Fibroblast of skin of right quadriceps (primary cell): ENCODE measurements at places on chromosomes 12 and 14.
A peak's percentile ranks its signal among the peaks of the same experiment; 100 is the strongest.

DNA sequence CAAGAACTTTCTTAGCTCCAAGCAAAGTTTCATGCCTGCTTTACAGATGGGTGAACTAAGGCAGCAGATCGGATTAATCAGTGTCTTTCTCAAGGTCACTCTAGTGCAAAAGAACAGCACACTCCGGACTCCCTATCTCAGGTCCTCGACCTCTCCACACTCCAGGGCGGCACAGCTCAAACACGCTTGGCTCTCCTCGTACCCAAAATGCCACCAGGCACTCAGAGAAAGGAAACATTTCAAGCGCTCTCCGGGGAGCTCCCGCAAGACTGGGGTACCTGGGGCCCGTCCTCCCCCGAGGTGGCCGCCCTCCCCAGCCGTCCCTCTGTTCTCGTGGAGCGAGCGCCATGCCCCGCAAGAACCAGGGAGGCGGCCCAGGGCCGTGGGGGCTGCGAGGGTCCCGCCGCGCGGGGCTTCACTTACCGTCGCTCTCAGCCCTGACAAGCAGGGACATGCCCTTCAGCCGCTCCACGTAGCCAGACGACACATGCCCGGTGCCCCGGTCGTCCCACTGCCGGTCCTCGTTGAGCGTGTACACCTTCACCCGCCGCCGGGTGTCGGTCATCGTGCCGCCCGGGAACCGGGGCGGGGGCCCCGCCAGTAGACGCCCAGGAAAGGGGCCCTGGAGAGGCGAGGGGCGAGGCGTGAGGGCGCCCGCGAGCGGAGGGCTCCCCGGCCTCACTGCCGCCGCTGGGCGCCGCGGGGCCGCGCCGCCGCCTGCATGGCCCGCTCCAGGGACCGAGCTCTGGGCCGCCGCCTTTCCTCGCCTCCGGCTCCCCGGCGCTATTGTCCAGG lies 830 bp downstream of the PPP4R3A start:
- peak; percentile 3 for DNase-seq

- peak; percentile 53 for DNase-seq
Observed at GRCh38 chr14:49984424-49984823, 91.5 kb downstream of the ARF6 start.

- DNase-seq = no peak
Observed at GRCh38 chr12:124532967-124533366, 34.4 kb downstream of the NCOR2 start.

GRCh38 chr12:39595928-39596327 lies 23.7 kb downstream of the ABCD2 start:
- DNase-seq = no peak

- DNase-seq = no peak
Observed at GRCh38 chr14:44609876-44610510, 102.9 kb upstream of the FSCB start.

DNA sequence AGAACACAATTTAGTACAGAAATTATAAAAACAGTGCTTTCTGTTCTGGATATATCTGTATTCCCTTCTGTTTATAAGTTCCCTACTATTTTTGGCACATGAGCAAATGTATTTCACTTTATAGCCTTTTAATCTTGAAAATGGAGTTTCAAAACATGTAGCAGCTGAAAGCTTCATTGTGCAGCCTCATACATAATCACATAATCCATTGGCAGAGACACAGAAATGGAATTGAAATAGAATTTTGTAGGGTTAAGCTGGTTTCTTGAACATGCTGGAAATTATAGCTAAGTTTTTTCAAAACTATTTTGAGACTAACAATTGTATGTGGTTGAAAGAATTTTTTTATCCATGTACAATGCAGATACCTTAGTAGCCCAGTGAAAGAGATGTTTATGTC lies 614.3 kb upstream of the MDGA2 start:
- DNase-seq = no peak

- no peak for DNase-seq
Observed at GRCh38 chr12:96206936-96207662, 12.9 kb downstream of the ELK3 start.

DNA sequence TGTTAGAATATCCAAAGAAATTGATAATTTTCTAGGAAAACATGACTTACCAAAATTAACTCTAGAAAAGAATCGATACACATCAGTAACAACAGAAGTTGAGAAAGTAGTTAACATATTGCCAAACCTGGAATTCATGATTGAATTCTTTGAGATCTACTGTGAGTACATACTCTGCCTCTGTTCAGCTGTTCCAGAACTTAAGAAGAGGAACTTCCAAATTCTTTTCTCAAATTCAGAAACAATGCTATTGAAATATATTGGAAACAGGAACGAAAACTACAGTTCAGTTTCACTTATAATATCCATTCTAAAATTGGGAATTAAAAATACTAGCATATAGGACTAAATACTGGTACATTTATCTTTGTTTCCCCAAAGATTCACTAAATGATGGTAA lies 57.9 kb downstream of the MARK3 start:
- no peak for DNase-seq

DNA sequence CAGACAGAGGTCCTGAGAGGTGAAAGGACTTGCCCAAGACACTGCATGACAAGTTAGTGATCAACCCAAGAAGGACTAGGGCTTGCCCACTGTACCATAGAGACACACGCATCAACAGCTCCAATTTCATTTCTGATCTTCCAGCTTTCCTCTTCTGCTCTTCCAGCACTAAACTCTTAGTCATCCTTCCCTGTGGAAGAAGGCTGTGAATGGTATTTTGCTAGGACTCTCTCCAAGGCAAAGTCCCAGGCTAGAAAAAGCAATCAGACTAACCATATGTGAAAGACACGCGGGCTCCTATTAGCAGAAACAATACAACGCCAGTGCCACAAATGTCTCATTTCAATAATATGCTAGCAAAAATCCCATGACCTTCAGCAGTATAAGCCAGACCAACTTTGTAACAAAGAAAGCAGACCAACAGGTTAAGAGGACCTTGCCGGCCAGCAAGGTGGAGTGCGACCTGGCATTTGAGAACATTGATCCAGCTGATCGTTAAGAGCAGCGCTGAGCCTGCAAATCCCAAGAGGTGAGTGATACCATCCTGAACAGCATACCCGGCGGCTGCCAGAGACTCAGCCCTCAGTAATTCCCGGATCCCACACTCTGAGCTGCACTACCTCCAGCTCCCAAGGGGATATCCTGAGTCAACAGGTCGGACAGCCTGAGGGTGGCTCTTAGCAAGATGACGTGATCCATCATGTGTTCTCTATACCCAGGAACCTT lies 132.5 kb downstream of the FOXN3 start:
- DNase-seq = peak; percentile 41

GRCh38 chr12:20376984-20377383 lies 8.6 kb downstream of the PDE3A start:
- DNase-seq = peak; percentile 31

DNA sequence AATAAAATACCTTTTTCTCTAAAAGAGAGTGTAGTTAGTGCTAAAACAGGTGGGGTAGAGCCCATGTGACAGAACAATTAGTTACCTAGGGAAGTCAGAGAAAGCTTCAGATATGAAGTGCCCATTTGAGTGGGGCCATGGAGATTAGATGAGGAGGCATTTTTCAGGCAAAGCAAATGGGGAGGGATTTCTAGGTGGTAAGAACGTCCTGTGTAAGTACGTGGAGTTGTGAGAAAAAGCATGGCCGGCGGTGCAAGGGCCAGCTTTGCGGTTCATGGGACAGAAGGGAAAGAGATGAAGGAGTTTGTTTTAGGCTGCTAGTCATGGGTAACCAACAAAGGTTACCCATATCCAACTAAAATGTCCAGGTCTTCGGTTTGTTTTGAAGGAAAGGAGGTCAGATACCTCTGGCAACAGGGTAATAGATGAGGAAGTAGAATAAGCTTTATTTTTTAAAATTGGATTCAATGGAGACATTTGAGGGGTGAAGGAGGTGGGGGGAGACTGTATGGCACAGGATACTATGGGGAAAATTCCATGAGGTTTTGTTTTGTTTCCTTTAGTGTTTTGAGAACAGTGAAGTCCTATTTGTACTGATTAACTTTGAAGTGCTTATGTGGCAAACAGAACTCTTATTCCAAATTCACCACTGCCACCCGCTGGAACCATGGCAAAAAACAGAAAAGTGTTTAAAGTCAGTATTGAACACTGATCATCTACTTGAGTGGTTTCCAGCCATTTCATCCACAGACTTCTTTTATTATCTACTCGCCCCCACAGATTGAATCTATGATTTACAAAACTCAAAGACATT lies 10.0 kb upstream of the SNRPF start:
- peak; percentile 20 for DNase-seq

GRCh38 chr14:38735005-38735404 lies 368.0 kb downstream of the SEC23A start:
- no peak for DNase-seq
